ENCODE measurements at places on chromosomes 5 and 9.

DNA sequence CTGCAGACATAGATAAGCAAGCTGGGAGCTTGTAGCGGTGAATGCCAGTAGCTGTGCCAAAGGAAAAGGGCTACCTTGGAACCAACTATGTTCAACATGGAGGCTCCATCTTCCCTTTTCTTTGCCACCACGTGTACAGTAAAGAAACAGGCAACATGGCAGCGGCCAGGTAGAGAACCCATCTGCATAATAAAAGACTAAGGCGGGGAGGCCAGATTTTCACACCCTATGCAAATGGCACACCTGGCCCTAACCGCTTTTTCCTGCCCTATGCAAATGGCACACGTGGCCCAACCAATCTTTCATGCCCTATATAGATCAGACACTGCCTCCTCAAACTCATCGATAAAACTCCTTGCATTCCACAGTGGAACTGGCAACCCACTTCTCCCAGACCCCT lies 477.5 kb upstream of the EDIL3 start:
- no peak for DNase-seq

DNA sequence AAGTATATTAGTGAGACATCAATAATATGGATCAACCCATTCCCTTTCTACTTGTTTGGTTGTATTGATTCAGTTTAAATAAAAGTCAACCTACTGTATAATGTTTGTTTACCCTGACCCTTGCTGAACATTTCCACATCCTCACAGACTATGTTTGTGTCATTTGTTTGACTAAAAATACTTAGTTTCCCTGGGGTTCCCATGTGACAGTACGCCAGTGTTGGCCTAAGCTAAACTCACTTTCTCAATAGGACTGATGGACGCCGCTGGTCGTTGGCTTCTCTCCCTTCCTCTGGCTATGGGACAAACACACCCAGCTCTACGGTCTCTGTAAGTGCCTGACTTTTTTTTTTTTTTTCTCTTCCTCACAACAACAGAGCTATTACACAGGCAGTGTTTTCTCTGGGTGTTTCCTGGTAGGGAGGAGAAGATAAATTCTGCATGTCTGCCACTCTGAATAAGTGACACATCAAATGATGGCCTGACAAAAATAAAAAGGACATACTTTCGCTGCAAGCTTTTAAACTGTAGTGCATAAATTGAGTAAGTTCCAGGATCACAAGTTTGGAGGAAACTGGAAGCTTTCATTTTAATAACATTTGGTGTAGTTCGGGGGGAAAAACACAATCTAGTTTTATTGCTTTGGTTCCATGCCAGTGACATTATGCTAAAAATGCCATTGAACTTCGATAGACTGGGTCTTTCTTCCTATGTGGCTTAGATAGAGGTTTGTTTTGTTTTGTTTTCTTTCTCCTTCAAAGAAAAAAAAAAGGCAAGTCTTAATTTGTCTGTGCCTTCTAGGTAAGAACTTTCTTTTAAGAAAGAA lies 101.0 kb downstream of the CD180 start:
- DNase-seq = no peak

DNA sequence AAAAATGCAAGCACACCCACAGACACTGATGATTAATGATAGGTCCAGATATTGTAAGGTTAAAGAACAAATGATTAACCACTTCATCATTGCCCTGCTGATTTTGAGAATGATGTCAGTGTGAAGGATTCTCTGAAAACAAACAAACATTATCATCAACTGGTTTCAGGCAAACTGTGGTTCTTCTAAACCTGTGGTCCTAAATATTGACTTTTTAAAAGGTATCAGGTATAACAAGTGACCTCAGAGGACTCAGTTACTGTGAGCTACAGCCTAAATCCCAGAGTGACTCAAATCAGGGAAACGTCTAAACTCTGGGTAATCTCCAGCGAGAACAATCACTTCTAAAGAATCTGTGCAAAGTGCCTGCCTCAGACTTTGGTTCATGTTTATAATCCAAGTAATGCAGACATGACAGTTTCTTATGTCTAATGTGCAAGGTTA lies 172.3 kb upstream of the CDH6 start:
- DNase-seq = no peak

DNA sequence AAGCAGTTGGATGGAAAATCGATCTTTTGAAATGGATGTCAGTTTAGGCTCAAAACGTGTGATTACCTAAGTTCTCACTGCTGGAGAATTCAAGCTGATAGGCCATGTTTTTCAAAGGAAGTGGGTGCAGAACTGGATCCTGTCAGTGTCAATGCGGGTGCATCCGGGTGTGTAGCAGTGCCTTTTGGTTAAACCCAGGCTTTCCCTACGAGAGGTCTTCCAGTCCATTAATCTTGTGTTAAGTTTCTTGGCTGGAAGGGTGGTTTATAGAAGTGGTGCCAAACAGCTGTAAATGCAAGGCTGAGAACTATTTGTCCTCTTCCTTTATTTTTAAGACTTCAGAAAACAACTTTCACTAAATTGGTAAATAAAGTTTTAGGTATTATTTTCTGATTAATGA lies 71.9 kb downstream of the DAPK1 start:
- no peak for DNase-seq

DNA sequence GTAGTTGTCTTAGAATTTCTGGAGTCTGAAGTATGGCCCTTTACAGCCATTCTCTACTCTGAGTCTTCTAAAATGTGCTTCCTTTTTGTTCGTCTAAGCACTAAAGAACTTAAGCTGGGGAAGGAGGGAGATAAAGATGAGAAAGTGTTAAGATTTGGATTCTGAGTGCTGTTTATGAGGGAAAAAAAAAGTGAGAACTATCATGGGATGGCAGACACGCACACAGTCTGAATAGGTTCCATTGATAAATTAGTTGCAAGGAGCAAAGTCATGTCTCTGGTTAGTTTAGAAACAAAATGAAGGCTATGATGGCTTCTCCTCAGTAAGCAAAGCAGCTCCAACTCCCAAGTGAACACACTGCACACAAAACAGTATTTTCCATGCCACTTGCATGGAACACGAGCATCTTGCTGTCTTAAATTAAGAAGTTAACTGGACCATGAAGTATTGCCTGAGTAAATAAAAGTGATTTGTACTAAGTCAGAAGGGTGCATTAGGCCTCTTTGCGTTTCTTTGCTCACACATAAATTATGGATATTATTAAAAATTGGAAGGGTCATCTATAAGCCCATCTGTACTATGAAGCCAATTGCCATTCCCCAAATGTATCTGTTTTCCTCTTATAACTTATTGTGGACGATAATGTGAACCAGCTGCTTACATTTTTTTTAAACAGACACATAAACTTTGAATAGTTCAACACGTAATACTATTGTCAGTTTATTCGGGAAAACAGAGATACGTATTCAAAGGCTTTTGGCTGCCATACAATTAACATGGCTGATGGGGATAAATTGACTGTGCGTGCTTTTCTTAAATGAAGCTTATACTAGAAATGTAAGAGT lies 199.3 kb downstream of the SGCD start:
- no peak for DNase-seq

GRCh38 chr5:8961956-8962355 lies 583.9 kb downstream of the SEMA5A start:
- no peak for DNase-seq

- no peak for DNase-seq
Observed at GRCh38 chr9:124493794-124494479, 13.3 kb downstream of the NR5A1 start.

- DNase-seq = no peak
Observed at GRCh38 chr9:113692256-113692655, 183.9 kb upstream of the ZNF618 start.

GRCh38 chr9:13939134-13939533 lies 374.8 kb downstream of the NFIB start:
- no peak for DNase-seq

DNA sequence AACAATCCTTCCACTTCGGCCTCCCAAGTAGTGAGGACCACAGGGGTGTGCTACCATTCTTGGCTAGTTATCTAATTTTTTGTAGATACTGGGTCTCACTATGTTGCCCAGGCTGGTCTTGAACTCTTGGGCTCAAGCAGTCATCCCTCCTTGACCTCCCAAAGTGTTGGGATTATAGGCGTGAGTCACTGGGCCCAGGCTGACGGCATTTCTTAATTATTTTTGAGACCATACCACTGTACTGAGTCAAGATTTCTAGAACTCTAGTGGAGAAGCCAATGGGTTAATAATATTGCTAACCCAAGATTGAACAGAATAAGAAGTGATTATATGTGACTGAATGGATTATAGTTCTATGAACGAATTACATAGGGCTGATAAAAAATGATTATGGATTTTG lies 66.7 kb downstream of the TARS1 start:
- DNase-seq = no peak

- DNase-seq = no peak
Observed at GRCh38 chr5:118293378-118293777, 695.0 kb downstream of the DTWD2 start.

DNA sequence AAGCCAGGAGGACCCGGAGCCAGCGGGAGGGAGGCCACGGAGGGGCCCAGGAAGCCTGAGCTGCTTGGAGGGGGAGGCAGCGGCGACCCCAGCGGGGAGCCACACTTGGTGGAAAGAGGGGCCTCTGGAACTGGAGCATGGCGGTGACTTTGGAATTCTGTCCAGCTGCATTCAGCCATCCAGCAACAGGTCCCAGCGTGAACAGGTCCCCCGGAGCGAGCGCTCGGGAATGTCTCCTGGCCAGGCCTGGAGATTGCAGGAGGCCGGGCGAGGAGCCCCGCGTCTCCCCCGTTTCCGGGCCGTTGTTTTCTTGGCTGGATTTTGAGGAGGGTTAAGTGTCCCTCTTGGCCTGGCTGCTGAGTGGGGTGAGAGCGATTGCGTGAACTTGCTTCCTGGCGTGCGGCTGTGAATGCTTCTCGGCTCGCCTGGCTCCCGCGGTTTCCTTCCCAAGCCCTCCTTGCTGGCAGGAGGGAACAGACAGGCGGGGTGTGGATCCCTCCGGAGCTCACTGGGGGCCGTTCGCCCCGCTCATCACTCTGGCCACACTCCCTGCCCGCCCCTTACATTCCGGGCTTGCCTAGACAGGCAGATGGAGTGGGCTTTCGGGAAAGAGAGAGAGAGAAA lies 125.3 kb upstream of the IRX4 start:
- DNase-seq = no peak

DNA sequence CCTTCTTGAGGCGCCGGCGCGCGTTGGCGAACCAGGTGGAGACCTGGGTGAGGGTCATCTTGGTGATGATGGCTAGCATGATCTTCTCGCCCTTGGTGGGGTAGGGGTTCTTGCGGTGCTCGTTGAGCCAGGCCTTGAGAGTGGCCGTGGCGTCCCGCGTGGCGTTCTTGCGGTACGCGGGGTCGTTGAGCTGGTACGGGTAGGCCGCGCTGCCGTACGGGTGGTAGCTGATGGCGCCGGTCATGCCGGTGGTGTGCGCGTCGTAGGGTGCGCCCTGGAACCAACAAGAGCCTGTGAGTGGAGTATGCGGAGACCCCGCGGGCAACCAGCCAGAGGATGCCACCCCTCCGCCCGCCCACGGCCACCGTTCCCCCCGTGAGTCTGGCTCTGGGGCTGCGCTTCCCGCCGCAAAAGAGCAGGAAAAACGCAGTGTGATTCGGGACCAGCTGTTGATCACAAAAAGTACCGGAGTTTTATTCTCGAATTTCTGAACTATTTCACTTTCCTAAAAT lies 1.9 kb downstream of the IRX2 start:
- DNase-seq = no peak

DNA sequence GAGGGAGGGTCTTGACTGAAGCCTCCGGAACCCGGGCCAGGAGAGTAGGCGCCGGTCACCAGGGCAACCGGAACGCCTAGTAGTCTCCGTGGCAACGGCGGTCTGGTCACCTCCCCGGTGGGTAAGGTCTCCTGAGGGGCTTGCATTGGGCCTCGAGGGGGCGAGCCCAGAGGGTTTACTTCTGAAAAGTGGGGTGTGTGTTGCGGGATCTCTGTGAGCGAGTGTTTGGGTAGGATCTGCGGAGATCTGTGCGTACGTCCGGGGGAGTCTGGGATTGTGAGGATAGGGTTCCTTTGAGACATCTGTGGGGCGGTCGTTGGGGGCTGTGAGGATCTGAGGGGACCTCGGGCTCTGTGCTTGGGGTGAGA lies at the start of gene FAM221B:
Gene FAM221B (minus strand): TSS at position 17 of the 368 bp plus-strand sequence. CDS start 2,571 bp downstream, outside the sequence.
- no peak for DNase-seq

GRCh38 chr9:79357616-79358015 lies 214.1 kb upstream of the TLE4 start:
- DNase-seq = no peak

- no peak for DNase-seq
Observed at GRCh38 chr9:133492061-133493021, 13.4 kb upstream of the SLC2A6 start.

- no peak for DNase-seq
Observed at GRCh38 chr5:545641-546375, 21.6 kb upstream of the SLC9A3 start.

GRCh38 chr5:61301341-61302199 lies 30.5 kb upstream of the ZSWIM6 start:
- DNase-seq = no peak

DNA sequence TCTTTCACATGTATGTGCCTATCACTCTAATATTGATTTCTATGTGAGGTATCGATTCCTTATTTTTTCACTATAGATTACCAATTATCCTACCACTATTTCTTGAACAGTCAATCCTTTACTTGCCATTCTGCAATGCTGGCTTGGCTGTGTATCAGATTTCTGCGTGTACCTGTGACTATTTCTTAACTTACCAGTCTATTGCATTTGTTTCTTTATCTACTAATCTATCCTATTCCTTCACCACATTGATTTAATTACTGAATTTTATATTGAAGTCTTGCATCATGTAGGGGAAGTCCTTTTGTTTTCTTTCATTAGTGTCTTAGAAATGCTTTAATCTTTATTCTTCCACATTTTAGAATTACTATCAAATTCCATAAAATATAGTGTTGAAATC lies 684.8 kb downstream of the LRRC70 start:
- no peak for DNase-seq

GRCh38 chr9:87290241-87291052 lies 207.2 kb upstream of the DAPK1 start:
- no peak for DNase-seq

GRCh38 chr9:12464400-12464799 lies 228.8 kb upstream of the TYRP1 start:
- DNase-seq = no peak

- DNase-seq = no peak
Observed at GRCh38 chr9:115024925-115025535, 92.9 kb downstream of the TNC start.

DNA sequence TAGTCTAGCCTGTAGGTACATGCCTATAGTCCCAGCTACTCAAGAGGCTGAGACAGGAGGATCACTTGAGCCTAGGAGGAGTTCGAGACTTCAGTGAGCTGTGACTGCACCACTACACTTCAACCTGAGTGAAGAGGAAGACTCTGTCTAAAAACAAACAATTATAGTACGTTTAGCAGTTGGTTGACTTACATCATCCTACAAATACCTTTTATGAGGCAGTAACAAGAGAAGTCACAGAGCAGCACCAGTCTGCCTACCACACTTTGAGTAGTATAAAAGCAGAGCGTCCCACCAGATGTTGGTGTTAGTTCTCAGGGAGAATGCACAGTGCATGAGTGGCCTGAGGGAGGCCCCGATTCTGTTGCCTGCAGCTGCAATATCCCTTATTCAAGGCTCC lies 16.1 kb downstream of the ZFR start:
- peak; percentile 60 for DNase-seq

DNA sequence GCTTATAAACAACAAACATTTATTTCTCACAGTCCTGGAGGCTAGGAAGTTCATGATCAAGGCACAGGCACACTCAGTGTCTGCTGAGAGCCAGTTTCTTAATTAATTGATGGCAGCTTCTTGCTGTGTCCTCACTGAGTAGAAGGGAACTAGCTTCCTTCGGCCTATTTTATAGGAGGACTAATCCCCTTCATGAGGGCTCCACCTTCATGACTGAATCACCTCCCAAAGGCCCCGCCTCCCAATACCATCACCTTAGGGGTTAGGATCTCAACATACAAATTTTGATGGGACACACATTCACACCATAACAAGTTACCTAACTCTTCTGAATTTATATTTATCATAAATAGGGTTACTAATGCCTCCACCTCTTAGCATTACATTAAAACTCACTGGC lies 129.8 kb downstream of the GNAQ start:
- no peak for DNase-seq

Data from NCI-H187 (cell line).